ENCODE measurements at places on chromosomes 5 and 9.

- DNase-seq, result no peak
These were observed 19.3 kb upstream of the CLPTM1L start for GRCh38 chr5:1364211-1364610.

- DNase-seq, result no peak
These were observed 2400.9 kb upstream of the C9orf72 start for GRCh38 chr9:29974197-29974596.

DNA sequence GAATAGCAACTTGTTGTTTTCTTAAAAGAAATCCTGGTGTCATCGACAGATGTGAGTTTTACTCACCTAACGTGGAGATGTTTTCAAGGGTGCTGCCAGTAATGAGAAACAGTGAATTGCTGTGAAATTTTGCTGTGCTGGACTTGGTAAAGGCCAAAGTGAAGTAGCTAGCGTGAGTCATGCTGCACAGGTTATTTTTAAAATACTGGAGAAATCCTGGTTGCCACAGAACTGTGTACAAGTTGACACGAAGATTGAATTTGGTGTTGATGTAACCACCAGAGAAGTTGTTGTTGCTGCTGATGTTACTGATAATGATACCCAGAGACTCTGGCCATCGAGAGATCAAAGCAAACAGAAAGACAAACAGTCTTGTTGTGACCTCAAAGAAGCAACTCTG, 187.9 kb upstream of the NFIL3 start:
- no peak for DNase-seq

DNA sequence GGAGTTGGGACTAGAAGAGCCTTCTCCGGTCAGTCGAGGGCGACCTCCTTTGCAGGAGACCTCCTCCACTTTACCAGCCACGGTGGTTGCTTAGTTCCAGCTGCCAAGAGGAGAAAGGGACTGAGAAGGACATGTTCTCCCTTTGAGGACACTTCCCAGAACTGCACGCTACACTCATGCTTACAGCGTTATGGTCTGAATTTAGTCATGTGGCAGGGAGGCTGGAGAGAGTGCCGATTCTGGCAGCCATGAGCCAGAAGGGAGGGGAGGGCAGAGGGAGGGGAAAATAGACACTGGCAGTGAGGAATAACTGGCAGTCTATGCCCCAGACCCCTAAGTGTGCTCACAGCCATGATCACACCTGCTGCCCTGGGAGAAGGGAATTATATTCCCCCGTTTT, 47.8 kb downstream of the TSPAN17 start:
- DNase-seq, result no peak

GRCh38 chr9:14133394-14133793, 180.5 kb downstream of the NFIB start:
- DNase-seq, result no peak

- DNase-seq, result no peak
These were observed 257.7 kb downstream of the TLE1 start for GRCh38 chr9:81431641-81432040.

DNA sequence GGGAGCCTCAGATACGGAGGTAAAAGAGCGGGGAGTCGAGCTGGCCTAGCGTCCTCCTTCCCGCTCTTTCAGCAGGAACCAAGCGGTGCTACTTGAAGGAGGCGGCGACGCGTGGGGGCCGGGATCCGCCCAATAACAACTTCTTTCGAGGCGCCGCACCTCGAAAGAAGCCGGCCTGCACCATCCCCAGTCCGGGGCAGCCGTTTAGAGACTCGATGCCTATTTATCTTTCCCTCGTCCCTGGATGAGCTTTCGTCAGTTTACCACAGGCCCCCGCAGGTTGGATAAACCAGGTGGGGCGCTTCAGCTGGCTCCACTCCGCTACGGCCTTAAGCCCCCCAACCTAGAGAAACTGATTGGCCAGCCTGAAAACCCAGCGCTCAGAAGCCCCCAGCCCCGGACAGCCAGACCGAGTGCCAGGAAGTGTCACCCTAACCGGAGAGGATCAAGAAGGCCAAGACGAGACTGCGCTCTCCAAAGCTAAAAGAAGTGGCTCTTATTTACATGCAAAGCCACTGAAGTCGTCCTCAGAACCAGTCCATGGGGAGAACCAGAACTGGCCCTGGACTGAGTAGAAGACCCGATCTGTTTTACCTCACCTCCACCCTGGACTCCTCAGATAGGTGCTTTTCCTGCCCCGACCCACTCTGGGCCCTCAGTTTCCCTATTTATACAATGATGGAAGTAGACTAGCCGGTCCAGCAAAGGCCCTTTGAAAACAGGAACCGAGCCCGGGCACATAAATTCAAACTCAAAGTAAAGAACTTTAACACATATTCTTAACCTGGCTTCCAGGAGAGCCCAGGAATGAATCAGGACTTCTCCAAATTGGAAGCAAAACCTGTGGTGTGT, 1.4 kb downstream of the HAND1 start:
- DNase-seq, result no peak

DNA sequence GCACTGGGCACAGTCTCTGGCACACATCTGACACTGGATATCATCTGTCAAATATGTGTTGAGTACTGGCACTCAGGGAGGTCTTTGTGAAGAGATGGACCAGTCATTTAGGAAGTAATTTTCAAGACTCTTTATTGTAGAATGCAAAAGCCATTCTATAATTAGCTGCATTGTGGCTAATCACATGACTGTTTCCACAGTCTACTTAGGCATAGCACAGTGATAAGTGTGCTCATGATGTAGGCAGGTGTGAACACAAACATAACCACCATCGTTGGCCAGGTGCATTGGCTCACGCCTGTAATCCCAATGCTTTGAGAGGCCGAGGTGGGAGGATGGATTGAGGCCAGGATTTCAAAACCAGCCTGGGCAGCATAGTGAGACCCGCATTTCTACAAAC, 62.2 kb downstream of the CFAP77 start:
- no peak for DNase-seq

- no peak for DNase-seq
These were observed 9.6 kb downstream of the ACSL6 start for GRCh38 chr5:132001647-132002561.

DNA sequence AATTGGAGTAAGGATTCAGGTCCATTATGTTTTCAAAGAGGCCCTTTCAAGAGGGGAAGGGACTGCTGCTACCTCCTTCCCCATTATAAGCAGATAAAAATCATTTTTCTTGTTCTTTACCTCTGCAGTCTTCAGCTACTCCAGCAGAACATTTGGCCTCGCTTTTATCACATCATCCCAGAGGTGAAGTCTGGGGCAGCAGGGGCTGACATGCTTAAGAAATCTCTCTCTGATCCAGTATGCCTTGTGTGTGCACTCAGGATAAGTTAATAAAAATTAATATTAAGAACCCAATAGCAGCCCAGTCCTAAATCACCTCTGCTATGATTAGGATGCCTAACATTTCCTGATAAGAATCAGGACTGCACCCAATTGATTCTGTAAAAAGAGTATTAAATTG, 306.9 kb upstream of the NREP start:
- no peak for DNase-seq

DNA sequence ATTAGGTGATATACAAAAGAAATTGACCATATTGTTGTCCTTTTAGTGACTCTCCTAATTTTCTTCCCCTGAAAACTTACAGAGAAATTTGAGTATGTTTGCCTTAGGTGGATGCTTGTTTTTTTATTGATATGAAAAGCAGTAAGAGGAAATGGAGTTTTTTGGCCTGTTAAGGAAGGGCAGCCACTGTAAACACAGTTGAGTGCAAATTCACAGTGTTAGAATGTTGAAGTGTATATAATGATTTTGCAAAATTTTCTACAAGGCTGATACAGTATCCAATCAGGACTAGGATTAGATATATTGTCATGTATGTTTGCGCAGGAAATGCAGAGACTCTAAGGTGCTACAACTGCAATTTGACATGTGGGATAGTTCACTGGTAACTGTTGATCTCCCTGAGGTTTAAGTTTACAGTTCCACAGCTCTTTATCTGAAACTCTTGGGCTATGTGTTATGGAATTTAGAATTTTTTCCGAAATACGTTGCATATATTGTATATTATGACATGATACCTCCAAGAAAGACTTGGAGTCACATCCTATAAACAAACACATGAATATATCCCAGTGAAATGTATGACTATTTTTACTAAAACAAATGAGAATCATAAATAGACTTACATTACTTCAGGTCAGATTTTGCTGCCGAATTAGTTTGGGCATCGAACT, 62.5 kb downstream of the FXN start:
- no peak for DNase-seq

GRCh38 chr9:127107171-127107928, 15.1 kb downstream of the ANGPTL2 start:
- no peak for DNase-seq

- DNase-seq, result no peak
These were observed 171.8 kb upstream of the RAI14 start for GRCh38 chr5:34484216-34484920.

GRCh38 chr5:38414348-38414747, 142.1 kb downstream of the LIFR start:
- no peak for DNase-seq

- no peak for DNase-seq
These were observed 272.7 kb downstream of the TRIM32 start for GRCh38 chr9:116959809-116960208.

Measured in activated naive CD4-positive, alpha-beta T cell (primary cell).